Activated T-helper 9 cell treated with anti-CD3 and anti-CD28 coated beads, Interleukin-2, amount 50 U/mL, for 16 hours (primary cell): ENCODE measurements at places on chromosomes 2 and 18.

GRCh38 chr2:128594953-128595677 lies 276.4 kb upstream of the HS6ST1 start:
- no peak for DNase-seq

- no peak for DNase-seq
Measured at GRCh38 chr18:755506-755905, 43.1 kb upstream of the ENOSF1 start.

- DNase-seq = no peak
Measured at GRCh38 chr18:33578518-33579348, 714 bp downstream of the ASXL3 start.

DNA sequence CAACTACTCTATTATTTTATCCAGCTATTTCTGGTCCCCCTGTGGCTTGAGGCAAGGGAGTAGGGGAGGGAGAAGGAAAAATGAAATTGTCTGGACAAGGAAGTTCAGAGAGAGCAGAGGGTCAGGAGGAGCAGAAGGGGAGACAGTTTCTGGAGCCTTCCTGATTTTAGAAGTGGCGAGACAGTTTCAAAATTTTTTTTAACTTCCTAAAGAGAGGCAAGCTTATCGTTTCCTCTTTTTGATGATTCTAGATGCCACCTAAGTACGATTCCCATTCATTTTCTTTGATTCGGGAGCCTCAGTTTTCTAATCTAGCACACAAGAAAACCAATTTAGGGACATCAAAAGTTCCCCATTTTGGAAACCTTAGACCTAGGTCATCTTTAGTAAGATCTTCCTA lies 96.9 kb upstream of the B3GNT2 start:
- no peak for DNase-seq

- DNase-seq = no peak
Measured at GRCh38 chr2:26238311-26238958, 6.0 kb downstream of the HADHA start.

DNA sequence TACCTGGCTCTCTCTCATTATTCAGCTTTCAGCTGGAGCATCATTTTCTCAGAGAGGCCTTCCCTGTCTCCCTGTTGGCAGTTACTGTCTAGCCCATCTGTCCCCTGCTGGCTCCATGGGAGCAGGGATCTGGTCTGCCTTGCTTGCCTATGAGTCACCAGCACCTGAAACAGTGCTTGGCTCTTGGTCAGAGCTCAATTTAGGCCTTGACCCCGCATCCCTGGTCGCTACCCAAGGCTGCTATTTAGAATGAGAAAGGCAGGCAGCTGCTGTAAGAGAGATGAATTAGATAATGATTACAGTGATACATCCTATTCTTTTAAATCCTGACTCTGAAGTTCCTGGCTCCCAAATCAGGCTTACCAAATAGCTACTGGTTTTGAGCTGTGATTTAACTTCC lies 32.9 kb downstream of the KCNE4 start:
- DNase-seq = no peak

DNA sequence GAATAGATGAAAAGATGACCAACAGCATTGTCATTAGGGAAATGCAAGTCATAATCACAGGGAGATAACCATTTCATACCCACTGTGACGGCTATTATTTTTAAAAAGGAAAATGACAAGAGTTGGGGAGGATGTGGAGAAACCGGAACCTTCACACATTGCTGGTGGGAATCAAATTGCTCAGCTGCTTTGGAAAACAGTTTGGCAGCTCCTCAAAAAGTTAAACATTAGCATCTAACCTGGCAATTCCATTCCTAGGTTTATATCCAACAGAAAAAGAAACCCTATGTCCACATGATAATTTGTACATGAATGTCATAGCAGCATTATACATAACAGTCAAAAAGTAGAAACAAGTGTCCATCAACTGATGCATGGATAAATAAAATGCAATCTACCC lies 58.2 kb downstream of the KCNG3 start:
- no peak for DNase-seq

DNA sequence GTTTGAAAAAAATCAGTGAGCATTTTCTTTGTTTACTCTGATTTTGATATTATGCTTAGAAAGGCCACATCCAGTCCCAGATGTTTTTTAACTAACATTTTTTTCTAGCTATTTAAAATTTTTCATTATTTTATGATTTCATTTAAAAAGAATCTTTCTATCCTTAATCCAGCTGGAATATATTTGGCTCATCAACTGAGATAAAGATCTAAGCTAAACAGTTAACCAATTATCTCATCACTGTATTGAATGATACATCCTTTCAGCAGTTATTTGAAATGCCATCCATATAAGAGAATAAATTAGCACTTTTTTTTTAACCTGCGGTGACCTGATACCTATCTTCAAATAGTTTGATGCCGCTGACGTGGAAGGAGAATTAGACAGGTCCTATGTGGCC lies 245.5 kb upstream of the COPS8 start:
- DNase-seq = no peak

GRCh38 chr2:217268978-217269377 lies 409.1 kb upstream of the TNP1 start:
- DNase-seq = no peak

DNA sequence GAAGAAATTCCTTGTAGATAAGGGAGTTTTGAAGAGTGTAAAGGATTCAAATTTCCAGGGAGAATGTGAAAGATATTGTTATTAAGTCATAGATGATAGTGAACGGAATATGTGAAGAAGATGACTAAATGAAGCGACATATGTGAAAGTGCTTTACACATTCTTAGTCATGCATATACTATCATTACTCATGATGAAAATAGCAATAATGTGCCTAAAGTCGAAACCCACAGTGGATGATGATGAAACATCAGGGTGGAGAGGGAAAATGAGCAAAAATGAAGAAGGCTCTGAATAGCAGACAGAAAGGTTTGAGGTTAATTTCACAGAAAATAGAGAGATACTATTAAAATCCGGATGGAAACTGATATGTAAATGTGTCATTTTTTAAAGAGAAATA lies 1237.1 kb downstream of the LRP1B start:
- no peak for DNase-seq

- DNase-seq = no peak
Measured at GRCh38 chr2:151576080-151576479, 158.2 kb downstream of the NEB start.

DNA sequence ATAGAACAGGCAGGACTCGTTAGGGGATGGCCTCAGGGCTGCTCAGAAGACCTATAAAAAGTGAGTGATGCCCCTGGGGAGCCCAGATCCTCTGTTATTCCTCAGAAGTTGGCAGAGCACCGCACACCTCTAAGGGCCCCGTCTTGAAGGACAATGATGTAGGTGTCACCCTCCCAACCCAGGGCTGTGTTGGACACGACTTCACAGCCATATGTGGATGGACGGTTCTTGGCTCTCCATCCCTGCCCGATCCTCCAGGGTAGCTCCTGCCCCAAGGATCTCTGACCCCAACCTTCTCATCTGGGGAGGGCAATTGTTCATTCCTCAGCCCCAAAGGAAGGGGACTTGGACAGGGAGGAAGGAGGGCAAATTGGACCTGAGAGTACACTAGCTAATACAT lies 246.1 kb downstream of the DYSF start:
- DNase-seq = no peak

DNA sequence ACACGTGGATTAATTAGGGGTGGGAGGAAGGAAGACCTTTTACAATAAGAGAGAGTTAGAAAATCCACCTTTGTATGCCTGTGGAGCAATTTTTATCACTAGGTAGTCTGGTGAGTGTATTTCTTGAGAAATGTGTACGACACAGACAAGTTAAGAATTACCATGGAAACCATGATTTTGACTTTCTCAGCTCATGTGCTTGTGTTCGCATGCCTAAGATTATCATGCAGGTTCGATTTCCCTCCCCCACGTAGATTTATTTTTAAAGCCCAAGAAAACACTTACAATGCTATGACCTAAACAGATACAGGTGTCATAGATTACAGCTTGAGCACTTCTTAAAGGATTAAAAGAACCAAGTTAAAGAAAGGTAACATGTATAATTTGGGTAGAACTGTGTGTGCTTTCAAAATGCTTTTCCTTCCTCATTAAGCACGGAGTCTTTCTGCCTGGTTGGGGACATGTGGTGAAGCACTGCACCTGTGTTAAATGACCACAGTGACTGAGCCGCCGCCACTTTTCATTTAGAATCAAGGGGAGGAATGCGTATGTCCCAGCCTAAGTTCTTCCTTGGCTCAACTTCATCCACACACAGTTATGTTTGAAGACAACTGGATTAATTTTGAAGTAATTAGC lies 16.6 kb downstream of the SERTAD2 start:
- no peak for DNase-seq

DNA sequence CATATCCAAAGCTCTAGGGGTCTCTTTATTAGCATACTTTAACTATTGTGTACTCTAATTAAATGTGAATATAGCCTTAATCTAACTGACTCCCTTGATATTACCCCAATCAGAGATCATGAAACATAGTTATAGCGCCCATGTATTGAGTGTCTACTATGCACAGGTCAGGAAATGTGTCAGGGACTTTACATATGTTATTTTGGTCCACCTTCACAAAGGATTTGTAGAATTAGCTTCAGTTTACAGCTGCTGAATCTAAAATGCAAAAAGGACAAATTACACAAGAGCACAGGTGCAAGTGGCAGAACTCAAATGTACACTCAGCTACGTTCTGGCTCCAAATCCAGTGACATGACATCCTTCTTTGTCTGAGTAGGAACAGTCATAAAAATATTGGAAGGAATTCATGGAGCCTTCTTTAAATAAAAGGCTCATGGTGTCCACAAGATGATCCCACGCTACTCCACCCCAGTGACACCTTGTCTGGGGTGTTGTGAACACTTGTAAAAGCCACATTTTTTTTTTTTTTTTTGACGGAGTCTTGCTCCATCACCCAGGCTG lies 38.7 kb upstream of the ATL2 start:
- no peak for DNase-seq

DNA sequence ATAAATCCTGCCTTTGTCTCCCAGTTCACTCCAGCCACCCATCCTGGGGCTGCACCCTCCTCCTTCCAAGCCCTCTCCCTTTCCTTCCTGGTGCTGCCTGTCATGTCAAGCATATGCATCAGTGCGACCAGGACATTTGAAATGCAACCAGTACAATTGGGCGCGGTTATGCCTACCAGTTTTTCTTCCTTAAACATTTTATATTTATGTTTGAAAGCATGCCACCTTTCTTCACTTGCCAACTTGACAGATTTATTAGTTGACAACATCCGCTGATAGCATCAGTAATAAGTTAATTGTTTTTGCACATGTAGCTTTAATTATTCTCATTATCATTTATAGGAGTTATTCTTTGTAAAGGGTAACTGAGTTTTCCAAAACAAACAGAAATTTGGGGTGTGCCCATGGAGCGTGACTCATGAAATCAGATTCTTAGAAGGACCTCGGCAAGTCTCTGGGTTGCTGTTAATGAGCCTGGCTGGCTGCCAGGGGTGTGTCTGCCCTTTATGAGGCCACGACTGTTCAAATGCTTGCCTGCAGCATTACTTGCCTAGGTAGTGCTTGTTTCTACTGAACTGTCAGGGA lies 32.8 kb upstream of the IL1B start:
- DNase-seq = no peak

- no peak for DNase-seq
Measured at GRCh38 chr18:57915248-57915647, 112.1 kb upstream of the ATP8B1 start.

DNA sequence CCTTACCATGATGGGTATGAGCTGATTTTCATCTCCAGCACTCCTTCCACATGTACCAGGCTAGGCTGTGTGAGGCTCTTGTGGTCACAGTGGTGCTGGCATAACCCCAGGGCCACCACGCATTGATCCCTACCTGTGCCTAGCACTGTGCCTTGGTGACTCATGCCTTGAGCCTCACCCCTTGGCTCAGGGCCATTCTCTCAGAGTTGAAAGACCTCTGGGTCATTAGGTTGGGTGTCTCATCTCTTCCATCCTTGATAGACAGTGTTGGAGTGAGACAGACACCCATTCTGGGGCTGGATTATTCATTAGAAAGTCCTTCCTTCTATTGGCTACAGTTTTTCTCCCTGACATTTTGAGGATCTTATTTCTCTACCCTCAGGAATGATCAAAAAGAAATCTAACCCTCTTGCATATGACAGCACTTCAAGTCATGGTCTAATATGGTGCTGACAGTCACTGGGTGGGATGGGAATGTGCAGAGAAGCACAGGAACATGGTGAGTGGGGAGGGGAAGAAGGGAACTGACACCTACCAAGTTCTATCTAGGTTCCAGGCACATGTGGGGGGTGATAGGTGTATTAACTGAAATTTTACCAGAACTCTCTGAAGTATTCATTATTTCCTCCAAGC lies 41.3 kb downstream of the DYSF start:
- DNase-seq = no peak

DNA sequence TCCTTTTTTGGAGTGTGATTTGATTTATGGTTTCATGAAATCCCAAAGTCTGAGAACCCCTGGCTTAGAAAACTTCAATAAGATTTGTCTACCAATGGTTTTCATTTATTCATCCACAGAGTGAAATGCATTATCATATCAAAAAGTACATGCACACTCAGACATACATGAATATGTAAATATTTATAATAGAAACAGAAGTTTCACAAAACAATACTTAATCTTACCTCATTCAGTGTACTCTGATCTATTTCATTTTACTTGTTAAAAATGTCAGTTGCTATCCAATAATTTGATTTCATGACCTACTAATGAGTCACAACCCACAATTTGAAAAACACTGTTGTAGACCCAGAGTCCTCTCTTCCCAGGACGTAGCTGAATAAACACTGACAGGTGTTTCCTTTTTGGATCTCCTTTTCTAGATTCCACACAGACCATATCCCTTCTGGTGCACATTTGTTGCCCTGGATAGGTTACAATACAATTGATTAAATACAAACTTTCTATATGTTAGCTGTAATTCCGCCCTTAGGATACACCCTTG lies 10.4 kb upstream of the CAVIN2 start:
- DNase-seq = no peak

- DNase-seq = no peak
Measured at GRCh38 chr2:152097801-152098495, 896 bp downstream of the CACNB4 start.

DNA sequence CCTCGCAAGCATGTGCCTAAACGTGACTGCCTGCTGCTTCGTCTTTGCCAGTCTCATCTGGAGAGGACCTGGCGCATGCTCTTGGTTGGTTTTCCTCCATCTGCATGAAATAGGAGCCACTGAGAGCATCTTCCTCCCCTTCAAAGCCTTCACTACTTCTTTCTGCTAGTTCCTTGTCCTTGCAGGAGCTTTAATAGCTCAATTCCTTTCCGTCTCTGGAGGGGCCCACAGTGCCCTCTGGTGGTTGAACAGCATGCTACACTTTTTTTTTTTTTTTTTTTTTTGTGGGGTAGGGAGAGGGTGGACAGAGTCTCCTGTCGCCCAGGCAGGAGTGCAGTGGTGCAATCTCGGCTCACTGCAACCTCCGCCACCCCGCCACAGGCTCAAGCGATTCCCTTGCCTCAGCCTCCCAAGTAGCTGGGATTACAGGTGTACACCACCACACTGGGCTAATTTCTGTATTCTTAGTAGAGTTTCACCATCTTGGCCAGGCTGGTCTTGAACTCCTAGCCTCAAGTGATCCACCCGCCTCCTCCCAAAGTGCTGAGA lies 59.6 kb downstream of the SP110 start:
- peak; percentile 31 for DNase-seq
